ENCODE measurements at places on chromosomes 2 and 18.

GRCh38 chr2:53087874-53088461, 679.6 kb upstream of the CHAC2 start:
- no peak for DNase-seq

- DNase-seq = no peak
Measured at GRCh38 chr18:47736376-47737140, 193.9 kb downstream of the SMAD2 start.

DNA sequence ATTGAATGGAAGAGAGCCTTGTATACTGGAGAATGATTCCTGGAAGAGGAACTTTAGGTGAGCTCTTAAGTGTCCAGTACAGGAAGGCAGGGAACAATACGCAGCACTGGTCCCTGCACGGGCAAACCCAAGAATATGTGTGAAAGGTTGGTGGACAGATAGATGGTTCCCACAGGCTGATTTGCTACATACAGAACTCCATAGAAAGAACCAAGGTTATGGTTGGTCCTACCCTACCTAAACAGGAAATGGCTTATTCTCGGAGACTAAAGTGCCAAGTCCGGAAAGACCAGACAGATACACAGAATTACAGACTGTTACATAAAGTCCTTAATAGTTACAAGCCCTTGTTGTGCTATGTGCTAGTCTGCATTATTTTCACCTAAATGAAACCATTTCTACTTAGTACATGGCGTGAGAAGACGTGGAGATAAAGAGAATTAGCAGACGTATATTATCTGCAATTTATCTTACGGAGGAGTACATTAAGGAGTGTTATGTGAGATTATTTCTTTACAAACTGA, 1.2 kb downstream of the REV1 start:
- DNase-seq = no peak

DNA sequence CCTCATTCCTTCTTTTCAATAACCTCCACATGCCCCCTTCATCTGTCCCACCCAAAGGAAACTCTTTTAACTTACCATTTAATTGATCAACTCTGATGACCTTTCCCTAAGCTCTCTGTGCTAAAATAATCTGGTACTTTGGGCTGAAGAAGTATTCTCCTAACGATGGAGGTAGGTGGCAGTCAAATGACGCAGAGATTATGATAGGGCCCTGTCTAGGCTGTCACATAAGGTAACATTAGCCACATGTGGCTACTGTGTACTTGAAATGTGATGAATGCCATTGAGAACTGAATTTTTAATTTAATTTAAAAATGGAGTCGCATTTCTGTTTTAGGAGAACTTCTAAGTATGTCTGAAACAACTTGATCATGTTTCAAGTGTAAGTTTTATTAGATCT, 140.5 kb upstream of the TNP1 start:
- DNase-seq = no peak

DNA sequence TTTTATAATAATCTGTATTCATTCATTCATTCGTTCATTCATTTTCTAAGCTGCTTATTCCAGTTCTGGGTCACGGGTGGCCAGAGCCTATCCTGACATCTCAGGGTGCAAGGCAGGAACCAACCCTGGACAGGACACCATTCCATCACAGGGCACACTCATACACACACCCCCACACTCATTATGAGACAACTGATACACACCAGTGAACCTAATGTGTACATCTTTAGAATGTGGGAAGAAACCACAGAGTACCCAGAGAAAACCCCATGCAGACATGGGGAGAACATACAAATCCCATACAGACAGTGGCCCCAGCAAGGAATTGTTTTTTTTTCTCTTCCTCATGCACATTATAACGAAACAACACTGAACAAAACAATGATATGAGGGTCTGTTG, 54.7 kb downstream of the RTN4 start:
- DNase-seq = no peak

DNA sequence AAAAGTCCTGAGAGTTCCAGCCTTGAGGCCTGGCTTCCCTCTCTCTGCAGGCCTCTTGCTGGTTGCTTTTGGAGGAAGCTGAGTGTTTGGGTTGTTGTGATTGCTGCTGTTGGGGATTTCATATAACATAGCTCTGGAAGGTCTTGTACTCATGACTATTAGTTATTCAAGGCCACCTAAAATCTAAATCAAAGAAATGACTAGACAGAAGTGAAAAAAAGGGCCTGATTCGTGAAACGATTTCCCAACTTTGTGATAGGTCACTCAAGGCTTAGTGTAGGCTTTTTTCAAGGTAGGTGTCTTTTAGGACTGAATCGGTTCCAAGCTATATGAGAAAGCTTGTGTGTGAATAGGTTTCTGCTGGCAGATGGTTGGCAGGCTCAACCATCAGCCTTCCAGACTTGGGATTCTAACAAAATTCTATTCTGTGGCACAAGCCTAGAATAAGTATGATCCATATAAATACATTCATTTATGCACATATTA, 164.4 kb downstream of the FMNL2 start:
- no peak for DNase-seq

GRCh38 chr18:42586601-42587000, 528.9 kb downstream of the RIT2 start:
- DNase-seq = no peak

DNA sequence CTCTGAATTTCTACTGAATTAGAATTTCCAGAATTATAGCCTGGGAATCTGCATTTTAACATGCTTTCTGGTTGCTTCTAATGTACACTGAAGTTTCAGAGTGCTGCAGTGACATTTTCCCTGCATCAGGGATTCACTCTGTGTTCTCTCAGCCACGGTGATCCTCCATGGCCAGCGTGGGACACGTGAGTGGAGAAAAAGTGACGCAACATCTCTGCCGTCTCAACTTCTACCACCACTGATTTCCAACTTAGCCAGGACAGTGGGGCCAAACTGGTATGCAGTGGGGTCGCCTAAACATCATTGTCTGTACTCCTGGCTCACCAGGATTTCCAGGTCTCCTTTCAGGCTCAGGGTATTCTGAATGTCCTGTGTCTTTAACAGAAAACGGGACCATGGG, 44.6 kb downstream of the LAMA3 start:
- no peak for DNase-seq

- DNase-seq = no peak
Measured at GRCh38 chr2:205020673-205021072, 475.4 kb downstream of the PARD3B start.

DNA sequence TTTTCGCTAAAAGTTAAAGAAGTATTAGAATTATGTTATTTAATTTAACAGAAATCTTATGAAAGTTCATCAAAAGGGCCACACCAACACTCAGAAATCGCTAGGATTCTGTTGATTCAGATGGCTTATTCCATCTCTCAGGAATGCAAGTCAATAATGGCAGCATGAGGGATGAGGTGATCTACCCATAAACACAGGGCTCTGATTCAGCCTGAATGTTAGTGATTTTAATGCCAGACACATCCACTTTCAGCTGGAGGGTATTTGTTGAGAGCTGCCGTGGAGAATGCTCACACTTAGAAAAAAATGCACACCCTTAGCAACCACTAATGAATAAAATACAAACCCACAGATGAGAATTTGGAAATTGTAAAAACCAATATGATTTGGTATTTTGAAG, 173.3 kb upstream of the ERBB4 start:
- no peak for DNase-seq

GRCh38 chr2:53903011-53903410, 43.2 kb upstream of the GPR75 start:
- DNase-seq = no peak

DNA sequence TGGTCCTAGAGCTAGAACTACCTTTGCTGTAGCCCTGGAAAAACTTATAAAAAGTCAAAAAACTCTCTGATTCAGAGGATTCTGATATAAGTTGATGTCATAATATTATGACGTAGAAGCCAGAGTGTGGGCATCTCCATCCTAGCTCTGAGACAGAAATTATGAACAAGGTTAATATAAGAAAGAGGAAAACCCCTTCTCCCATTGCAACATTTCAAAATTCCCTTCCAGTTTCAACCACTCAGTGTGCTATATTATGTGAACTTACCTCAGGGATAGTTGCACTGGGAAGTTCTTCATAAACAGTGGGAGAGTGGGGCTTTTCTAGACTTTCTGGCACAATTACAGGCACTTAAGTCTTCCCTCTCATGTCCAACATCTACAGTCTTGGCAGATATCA, 171.6 kb downstream of the PIK3C3 start:
- DNase-seq = no peak

DNA sequence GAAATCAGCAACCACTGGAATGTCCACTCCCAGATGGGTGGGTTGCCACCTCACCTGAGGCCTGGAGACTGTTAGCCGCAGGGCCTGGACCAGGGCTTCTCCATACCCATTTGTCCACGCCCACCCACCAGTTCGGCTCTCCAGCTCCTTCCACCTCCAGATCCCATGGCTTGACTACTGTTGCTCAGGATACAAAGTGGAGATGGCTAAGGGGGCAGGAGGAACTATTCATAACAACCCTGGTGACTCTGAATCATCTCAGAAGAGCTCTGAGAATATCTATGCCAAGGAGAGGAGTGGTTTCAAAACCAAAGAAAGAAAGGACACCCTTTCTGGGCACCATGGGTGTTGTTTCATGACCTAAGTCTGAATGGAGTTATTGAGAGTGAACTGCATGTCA, 145.8 kb downstream of the LAMA3 start:
- no peak for DNase-seq
